ENCODE measurements at places on chromosomes 6 and 20. TPM values are rescaled to one million over a fixed set of nuclear protein-coding genes. Genes with fewer than 3 reads are reported as not detected.

ADNP gene
- total RNA-seq = 64.8 TPM

CLVS2 gene
- total RNA-seq = not detected

TFAP2C gene
- total RNA-seq = not detected

COL12A1 gene
- total RNA-seq = not detected

AKAP7 gene
- total RNA-seq = 16.2 TPM

FKBP1C gene
- total RNA-seq = not detected

PET117 gene
- total RNA-seq = 15.0 TPM

CLDN20 gene
- not detected for total RNA-seq

SLC32A1 gene
- not detected for total RNA-seq

DNA sequence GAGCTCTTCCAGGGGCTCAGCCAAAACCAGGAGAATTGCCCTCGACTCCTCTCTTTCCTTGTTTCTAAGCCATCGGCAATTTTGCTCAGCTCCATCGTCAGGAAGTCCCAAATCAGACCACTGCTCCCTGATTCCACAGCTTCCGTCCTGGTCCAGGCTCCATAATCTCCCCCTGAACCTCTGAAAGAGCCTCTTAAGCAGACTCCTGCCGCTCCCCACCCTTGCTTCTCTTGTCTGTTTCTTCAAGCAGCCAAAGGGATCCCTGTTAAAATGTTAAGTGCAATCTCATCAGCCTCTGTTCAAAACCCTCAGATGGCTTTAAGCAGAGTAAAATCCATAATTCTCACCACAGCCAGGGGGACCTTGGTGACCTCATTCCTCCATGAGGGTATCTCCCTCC is 244.7 kb upstream of the SPTLC3 start:
- no peak for DNase-seq

GRCh38 chr6:144278659-144279314 is 6.3 kb upstream of the UTRN start:
- no peak for DNase-seq

GRCh38 chr6:112253498-112253840 is 898 bp downstream of the LAMA4 start:
- DNase-seq = no peak

GRCh38 chr6:38021571-38021970 is 202.0 kb downstream of the ZFAND3 start:
- no peak for DNase-seq

GRCh38 chr6:28580475-28580874 is 54.8 kb downstream of the GPX5 start:
- DNase-seq = no peak

- DNase-seq = no peak
Measured at GRCh38 chr6:160261991-160262680, 3.5 kb upstream of the SLC22A2 start.

DNA sequence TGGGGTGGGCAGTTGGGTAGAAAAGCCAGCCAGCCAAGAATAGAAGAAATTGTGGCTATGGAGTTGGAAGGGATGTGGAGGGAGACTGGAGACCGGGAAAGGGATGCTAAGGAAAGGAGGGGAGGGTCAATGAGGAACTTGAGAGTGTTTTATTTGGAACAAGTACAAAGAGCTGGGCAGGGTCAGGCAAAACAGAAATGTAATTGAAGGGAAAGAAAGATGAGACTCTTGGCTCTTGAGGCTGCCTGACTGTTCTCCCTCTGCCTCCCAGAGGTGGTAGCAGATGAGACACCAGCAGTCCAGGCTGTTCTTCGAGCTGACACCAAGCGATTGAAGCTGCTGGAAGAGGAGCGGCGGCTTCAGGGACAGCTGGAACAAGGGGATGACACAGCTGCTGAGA is 12.7 kb downstream of the ABCF1 start:
- DNase-seq = no peak

DNA sequence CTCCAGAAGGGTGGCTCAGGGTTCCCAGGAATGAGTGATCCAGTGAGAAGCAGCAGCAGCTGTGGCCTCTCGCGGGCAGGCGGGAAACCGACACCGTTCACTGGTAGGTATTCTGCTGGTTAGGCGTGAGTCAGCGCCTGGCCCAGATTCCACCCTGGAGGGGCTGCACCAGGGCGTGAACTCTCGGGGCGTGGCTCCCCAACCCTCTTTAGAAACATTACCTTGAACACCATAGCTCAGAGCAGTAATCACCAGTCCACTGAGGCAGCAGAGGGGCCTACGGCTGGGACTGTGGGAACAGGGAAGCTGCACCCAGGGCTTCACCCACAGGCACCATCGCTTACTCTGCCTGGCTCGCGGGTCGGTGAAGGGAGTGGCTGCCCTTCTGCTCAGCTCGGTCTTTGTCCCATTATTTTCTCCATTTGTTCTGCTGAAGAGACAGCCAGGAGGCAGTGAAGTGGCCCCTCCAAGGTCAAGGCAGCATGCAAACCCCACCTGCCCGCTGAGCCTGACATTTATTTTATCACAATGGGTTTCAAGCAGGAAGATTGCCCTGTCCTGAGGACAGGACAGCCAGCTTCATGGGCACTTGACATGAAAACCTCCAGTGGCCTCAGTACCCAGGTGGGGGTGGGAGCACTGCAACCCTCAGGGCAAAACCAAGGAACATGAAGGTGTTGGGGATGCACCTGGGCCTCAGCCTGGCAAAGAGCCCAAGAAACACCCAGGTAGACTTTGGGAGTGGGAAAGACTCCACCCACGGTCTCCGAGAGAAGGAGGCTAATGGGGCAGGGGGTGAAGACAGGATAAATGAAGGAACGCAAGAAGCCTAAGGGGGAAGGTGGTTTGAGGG is 51.0 kb upstream of the CD93 start:
- no peak for DNase-seq

DNA sequence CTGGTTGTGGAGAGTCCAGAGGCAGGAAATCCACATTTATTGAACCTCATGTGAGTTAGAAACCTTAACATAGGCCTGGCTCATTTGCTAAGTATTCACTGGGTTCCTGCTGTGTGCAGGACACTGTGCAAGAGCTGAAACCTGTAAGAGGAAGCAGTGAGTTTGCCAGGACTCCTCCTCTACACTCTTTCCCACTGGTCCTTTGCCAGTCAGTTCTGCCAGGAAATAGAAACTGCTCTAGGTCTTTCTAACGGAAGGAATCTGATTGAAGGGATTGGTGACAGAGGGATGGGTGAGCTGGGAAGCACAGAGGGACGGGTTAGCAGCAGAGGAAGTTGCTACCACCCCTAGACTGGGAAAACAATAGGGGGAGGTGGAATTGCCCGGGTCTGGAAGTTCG is 234.2 kb upstream of the ECI2 start:
- no peak for DNase-seq

GRCh38 chr6:14550410-14550809 is 432.8 kb downstream of the CD83 start:
- DNase-seq = no peak

DNA sequence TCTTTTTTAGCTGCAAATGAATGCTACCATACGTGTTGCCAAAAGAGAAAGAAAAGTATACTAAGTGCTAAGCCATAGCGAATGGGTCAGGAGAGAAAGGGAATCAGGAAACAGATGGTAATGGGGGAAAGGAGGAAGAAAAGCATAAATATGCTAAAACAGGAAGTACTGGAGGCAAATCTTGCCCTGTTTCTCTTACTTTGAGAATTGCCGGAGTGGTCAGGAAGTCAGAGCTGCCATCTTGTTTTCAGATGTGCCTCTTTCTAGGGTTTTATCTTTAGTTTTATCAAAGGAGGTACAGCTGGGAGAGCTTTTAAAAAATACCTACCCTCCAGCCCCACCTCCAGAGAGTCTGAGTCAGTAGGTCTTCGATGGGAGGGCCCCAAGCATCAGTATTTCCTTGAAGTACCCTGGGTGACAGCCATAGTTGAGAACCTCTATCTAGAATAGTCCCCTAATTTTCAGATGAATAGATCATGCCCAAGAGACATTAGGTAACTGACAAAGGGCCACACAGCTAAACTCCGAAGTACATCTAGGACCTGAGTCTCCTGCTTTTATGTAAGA is 193.3 kb downstream of the CLIC5 start:
- DNase-seq = no peak
